ENCODE measurements at places on chromosomes 5 and 9.

GRCh38 chr9:132541051-132541450 lies 41.4 kb upstream of the BARHL1 start:
- no peak for DNase-seq

GRCh38 chr5:140555747-140556312 lies 1.4 kb downstream of the SRA1 start:
- no peak for DNase-seq

DNA sequence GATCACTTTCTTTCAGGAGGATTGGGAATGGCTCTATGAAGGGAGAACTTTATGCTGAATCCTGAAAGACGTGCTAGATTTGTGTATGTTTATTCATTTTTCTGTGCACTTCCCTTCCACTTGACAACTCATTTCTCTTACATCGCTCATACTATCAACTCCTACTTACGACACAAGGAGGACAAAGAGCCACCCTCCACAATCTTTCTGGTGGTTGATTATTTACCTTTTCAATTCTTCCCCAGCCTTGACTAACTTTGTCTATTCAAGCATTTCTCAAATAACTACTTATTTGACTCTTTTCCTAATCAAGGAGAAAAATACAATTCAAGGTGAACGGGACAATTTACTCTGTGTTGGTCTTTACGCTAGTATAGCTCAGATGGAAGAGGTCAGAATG lies 622.1 kb downstream of the TLR4 start:
- DNase-seq, result no peak

- DNase-seq, result no peak
Measured at GRCh38 chr5:118984602-118985001, 3.7 kb downstream of the DTWD2 start.
